ENCODE measurements at places on chromosomes 4 and X. TPM values are rescaled to one million over a fixed set of nuclear protein-coding genes. Genes with fewer than 3 reads are reported as not detected.

DNA sequence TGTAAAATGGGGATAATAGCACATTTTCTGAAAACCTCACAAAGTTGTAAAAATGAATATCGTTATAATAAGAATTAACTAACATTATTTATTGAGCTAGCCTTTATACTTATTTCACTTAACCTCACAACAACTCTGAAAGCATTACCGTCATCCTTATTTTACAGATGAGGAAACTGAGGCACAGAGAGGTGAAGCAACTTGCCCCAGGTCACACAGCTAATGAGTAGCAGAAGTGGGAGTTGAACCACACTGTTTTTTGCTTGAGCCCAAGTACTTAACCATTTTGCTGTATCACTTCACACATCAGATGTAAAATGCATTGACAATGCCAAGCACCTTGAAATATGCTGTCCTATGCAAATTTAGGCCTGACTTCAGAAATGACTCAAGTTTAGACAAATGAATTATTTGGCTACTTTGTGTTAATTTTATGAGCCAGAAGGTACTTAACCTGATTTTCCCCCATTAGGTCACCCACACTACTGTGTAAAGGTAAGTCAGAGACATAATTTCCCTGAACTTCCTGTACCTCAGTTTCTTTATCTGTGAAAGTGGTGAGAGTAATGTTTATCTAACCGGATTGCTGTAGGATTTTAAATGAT is 23.1 kb downstream of the CD40LG start:
- DNase-seq, result no peak
- H3K4me1 ChIP-seq, result no peaks in the 10 kb centered on the region
- H3K4me3 ChIP-seq, result no peak overlapping the region
- peaks cover 37% of the 10 kb centered on the region for H3K36me3 ChIP-seq
- no peak overlapping the region for H3K27ac ChIP-seq
- H3K27me3 ChIP-seq, result no peaks in the 10 kb centered on the region

- no peak overlapping the region for H3K4me3 ChIP-seq
- H3K36me3 ChIP-seq, result no peaks in the 10 kb centered on the region
- no peak overlapping the region for H3K27ac ChIP-seq
- H3K4me1 ChIP-seq, result no peaks in the 10 kb centered on the region
- no peaks in the 10 kb centered on the region for H3K27me3 ChIP-seq
Observed at GRCh38 chr4:4759232-4759631, 100.2 kb upstream of the MSX1 start.

DNA sequence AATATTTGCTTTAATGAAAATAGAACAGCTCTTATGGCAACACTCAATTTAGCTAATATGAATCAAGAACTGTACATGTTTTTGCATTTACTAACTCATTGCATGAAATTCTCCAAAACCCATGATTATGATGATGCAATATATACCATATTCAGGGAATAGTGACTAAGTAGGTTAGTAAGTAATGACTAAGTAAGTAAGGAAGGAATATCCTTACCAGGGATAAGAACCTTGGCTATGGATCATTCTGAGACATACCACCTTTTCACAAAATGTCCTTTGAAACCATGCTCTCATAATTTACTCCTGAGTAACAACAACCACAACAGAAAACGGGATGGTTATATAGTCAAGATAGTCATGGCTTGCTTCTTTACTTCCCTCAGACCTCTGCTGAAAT is 1513.0 kb downstream of the STIM2 start:
- H3K4me1 ChIP-seq, result no peaks in the 10 kb centered on the region
- no peak overlapping the region for H3K4me3 ChIP-seq
- DNase-seq, result no peak

- H3K4me1 ChIP-seq, result no peaks in the 10 kb centered on the region
- no peak overlapping the region for H3K27ac ChIP-seq
- H3K36me3 ChIP-seq, result no peaks in the 10 kb centered on the region
- no peaks in the 10 kb centered on the region for H3K27me3 ChIP-seq
- DNase-seq, result no peak
- no peak overlapping the region for H3K4me3 ChIP-seq
Observed at GRCh38 chr4:90842960-90843359, 715.8 kb downstream of the CCSER1 start.

DNA sequence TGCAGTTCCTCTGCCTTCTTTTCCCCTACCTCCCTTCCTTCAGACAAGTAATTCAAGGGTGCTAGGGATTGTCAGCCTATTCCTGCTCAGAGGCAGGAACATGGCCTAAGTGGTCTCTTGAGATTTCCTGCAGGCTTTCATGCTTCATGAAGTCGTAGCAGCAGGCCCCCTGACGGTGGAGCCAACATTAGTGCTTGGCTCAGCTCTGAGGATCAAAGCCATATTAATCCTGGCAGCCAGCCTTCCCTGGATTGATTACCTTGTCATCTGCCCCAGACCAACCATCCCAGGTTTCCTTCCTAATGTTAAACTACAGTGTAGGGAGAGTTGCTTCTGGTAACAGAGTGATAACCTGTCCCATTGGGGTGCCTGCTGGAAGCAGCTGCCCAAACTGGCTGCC is 84.1 kb downstream of the SLC16A2 start:
- H3K27me3 ChIP-seq, result no peaks in the 10 kb centered on the region
- H3K36me3 ChIP-seq, result no peaks in the 10 kb centered on the region
- no peak overlapping the region for H3K4me3 ChIP-seq
- no peak for DNase-seq

DNA sequence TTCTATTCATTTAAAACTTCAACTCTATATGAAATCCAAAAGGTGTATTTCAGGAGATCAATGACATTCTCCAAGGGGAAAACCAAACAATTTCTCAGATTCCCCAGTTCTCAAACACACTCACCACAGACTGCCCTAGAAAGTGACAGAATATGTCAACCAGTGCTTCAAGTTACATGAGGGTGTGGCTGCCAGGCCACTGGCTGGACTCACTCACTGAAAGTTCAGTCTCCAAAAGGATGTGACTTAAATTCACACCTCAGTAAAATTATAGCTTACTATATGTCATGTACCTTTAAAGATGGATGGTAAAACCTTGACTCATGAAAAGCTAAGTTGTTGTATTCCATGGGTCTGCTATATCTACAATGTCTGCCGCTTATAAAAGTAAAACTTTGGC is 7.3 kb downstream of the INPP4B start:
- H3K27me3 ChIP-seq, result no peaks in the 10 kb centered on the region
- DNase-seq, result no peak
- no peaks in the 10 kb centered on the region for H3K4me1 ChIP-seq
- H3K27ac ChIP-seq, result no peak overlapping the region
- H3K36me3 ChIP-seq, result no peaks in the 10 kb centered on the region
- no peak overlapping the region for H3K4me3 ChIP-seq

- DNase-seq, result no peak
- no peak overlapping the region for H3K27ac ChIP-seq
- peaks cover 3% of the 10 kb centered on the region for H3K36me3 ChIP-seq
- no peak overlapping the region for H3K4me3 ChIP-seq
Observed at GRCh38 chrX:21741869-21742701, 15.8 kb downstream of the SMPX start.

DNA sequence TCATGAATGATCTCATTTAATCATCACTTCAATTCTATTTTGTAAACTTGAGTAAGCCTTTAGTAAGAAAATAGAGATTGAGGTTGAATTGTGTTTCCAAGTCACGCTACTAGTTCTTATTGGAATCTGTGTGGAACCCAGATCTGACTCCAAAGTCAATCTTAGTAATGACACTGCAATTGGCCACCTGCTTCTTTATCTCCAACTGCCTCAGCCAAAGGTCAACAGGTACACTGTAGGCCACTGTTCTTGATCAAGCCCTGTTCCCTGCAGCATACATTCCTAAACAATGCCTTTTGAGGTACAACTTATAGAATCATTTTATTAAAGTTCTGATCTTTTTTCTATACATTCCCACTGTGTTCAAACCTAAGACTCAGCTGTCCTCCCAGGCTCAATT is 45.5 kb upstream of the CXCL13 start:
- H3K27me3 ChIP-seq, result no peaks in the 10 kb centered on the region
- H3K27ac ChIP-seq, result no peak overlapping the region
- H3K4me1 ChIP-seq, result no peaks in the 10 kb centered on the region
- no peaks in the 10 kb centered on the region for H3K36me3 ChIP-seq

- H3K27ac ChIP-seq, result no peak overlapping the region
- no peaks in the 10 kb centered on the region for H3K4me1 ChIP-seq
- H3K36me3 ChIP-seq, result no peaks in the 10 kb centered on the region
- no peak overlapping the region for H3K4me3 ChIP-seq
Observed at GRCh38 chrX:150161193-150161592, 201.9 kb upstream of the MAMLD1 start.

- H3K4me3 ChIP-seq, result no peak overlapping the region
- DNase-seq, result no peak
- H3K27ac ChIP-seq, result no peak overlapping the region
- no peaks in the 10 kb centered on the region for H3K36me3 ChIP-seq
Observed at GRCh38 chrX:6968231-6968630, 179.3 kb upstream of the STS start.

CFAP47 gene
- total RNA-seq, result not detected

DCAF8L2 gene
- total RNA-seq, result not detected

WNK3 gene
- total RNA-seq, result 1.7 TPM

EIF4E gene
- 57.2 TPM for total RNA-seq

HEPH gene
- 61.5 TPM for total RNA-seq

RIBC1 gene
- total RNA-seq, result 1.1 TPM

ODAM gene
- not detected for total RNA-seq
